ENCODE measurements at places on chromosomes 16 and 17.

DNA sequence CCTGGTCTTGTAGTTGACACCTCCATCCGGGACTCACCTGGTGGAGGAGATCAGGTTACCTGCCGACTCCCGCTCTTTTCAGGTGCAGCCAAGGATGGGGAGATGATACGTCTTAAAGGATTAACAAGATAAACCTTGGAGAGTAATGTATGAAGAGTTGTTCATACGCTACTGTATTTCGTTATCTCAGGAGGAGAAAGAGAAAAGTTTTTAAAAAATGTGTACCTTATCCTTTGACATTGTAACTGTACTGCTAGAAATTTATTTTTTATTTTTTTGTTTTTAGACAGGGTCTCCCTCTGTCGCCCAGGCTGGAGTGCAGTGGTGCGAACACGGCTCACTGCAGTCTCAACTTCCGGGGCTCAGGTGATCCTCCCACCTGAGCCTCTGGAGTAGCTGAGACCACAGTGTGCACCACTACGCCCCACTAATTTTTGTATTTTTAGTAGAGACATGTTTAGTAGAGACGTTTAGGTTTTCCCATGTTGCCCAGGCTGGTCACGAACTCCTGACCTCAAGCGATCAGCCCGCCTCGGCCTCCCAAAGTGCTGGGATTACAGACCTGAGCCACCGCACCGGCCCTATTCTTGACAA lies 764 bp upstream of the SMURF2 start:
- DNase-seq = no peak

GRCh38 chr16:5895137-5895536 lies 797.5 kb upstream of the EEF2KMT start:
- no peak for DNase-seq

- DNase-seq = no peak
These were observed 4.9 kb upstream of the ACTG1 start for GRCh38 chr17:81517339-81518112.

DNA sequence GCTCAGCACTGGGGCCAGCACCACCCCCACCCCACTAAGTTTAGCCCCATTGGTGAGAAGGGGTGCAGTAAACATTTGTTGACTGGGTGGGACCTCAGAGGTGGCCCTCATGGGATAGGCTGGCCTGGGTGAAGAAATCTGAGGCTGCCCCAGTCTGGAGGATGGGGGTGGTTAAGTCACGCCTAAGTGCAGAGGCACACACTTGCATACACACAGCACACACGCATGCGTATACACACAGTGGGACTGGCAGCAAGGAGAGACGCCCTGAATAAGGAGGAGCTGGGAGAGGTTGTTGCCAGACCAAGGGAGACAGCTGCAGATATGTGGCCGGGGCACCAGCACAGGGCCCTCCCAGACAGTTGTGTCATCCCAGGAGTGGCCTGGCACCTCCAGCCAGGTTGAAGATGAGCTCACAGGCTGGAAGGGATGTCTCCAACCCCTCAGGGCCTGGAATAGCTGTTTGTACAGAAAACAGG lies 3.0 kb upstream of the BCAR1 start:
- DNase-seq = no peak

- peak; percentile 93 for DNase-seq
These were observed 381.8 kb downstream of the SOX9 start for GRCh38 chr17:72502371-72503341.

- DNase-seq = no peak
These were observed at the start of gene DERL2 for GRCh38 chr17:5485270-5486205. DERL2 (minus strand) TSS chr17:5486178; CDS start chr17:5486161, 17 bp downstream.

All from foreskin melanocyte (primary cell).